ENCODE measurements at places on chromosomes 7 and 10.

DNA sequence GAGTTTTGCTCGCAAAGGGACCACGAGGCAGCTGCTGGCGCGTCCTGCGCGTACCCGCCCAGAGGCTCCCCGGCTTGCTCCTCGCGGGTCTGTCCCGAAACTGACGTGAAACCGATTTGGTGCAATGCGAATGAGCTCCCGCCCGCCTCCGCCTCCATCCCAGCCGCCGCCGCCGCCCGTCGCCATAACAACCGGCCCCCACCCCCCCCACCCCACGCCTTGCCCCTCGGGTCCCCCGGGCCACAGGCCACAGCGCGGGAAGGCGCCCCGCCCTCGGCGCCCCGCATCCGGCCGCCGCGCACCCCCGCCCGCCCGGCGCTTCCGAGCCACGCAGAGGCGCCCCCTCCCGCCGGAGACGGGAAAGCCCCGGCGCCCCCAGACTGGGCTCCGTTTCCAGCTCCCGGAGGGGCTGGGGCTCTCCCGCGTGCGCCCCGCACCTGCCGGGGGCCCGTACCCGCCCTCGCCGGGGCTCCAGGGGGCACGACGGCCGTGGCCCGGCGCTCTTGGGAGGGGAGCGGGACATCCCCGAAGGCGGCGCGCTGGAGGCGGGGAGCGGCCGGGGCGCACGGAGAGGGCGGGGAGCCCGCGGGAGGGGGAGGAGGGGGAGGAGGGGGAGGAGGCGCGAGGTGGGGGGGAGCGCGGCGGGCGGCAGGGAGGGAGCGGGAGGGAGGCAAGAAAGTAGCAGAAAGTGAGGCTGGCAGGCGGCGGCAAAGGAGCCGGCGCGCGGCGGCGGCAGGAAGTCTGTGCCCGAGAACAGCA, at the start of gene CAMK1D:
CAMK1D (plus strand) TSS at position 678 of the 759 bp plus-strand sequence.
- peak; percentile 86 for DNase-seq

- no peak for DNase-seq
Measured at GRCh38 chr10:101595591-101596433, 7.7 kb downstream of the DPCD start.

DNA sequence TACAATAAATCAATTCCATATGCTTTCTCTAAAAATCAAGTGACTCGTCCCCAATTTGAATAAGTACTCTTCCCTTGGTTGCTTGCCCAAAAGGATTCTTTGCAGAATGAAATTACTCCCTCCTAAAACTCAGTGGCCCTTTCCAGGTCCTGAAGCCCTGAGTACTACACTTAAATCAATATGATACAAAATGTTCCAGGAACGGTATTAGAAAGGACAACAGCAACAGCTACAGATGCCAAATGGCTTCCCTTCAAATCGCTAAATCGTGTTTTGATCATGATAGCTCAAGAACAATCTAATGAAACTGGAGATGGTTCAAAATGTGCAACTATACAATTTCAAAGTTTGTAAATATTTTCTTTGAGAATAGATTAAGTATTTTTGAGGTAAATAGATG, 59.4 kb downstream of the TPK1 start:
- DNase-seq = no peak

DNA sequence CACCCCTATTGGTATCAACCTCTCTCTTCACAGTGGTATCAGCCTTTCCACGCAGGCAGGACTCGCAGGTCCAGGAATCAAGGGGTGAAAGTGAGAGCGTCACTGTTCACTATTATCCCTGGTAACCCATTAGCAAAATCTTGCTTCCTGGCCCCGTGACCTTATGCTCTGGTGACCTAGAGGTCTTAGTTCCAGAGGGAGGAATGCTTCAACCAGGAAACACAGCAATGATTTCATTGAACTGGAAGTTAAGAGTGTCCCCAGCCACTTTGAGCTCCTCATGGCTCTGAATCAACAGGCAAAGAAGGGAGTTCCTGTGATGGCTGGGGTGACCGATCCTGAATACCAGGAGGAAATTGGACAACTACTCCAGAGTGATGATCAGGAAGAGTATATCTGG, 90.6 kb downstream of the CUL2 start:
- DNase-seq = no peak

DNA sequence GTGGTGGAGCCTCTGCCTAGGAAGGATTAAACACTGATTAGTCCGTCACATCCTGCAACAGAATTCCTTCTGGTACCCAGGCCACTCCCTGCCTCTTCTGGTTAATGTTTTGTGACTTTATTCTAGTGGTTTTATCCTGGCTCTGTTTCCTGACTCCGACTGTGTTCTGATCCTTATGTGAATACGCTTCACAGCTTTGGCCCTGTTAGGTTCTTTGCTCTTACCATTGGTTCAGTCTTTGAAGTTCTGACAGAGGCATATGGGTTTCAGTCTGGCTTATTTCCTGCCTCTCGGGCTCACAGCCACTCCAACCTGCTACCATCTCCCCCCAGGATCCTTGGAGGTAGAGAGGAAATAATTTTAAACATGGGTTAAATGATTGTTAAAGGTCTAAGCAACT, 23.2 kb upstream of the FGL2 start:
- no peak for DNase-seq

- no peak for DNase-seq
Measured at GRCh38 chr7:101667920-101668319, 38.8 kb upstream of the MYL10 start.

DNA sequence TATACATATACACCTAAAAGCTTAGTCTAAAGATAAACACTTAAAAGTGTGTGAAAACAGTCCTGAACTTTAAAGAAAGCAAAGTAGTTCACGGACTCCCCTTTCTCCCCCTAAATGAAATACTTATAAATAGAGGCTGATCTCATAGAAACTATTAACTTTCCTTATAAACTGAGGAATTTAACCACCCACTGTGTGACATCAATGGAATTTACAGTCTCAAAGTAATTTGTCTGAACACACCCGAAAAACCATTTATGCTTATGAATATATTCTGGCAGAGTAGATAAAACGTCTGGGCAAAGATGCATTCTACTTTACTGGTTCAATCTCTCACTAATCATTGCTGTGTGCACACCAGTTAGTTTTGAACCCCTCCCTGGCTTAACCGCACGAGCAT, 181.8 kb upstream of the DGKB start:
- DNase-seq = no peak

GRCh38 chr7:4040109-4040928, 641.8 kb upstream of the FOXK1 start:
- DNase-seq = no peak

GRCh38 chr7:105222953-105223352, 165.8 kb downstream of the SRPK2 start:
- no peak for DNase-seq

- DNase-seq = no peak
Measured at GRCh38 chr7:141335164-141335563, 216.0 kb upstream of the AGK start.

DNA sequence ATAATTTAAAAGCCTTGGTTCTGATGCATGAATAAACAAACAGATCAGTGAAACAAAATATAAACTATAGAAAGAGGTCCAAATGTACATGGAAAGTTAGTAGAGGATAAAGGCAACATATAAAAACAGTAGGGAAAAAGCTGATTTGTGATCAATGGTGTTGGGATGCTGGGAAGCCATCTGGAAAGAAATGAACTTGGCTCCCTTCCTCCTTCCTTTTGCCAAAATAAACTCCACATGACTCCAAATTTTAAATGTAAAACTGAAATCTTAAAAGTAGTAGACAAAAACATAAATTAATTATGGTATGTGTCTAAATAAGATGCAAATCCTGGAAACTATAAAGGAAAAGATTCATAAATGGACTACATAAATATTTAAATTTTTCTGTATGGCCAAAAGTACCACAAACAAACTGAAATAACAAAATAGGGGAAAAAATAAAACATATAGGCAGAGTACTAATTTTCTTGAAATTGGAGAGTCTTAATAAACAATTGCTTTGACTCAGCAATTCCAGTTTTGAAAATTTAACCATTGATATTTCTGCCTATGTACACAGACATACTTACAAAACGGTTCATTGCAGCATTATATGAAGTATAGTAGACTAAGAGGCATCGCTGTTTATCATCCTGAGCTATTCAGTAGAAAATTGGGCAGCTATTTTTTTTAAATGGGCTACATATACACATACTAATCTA, 77.0 kb upstream of the TRIM24 start:
- no peak for DNase-seq

- no peak for DNase-seq
Measured at GRCh38 chr7:27169658-27170425, 4.3 kb downstream of the HOXA10 start.

DNA sequence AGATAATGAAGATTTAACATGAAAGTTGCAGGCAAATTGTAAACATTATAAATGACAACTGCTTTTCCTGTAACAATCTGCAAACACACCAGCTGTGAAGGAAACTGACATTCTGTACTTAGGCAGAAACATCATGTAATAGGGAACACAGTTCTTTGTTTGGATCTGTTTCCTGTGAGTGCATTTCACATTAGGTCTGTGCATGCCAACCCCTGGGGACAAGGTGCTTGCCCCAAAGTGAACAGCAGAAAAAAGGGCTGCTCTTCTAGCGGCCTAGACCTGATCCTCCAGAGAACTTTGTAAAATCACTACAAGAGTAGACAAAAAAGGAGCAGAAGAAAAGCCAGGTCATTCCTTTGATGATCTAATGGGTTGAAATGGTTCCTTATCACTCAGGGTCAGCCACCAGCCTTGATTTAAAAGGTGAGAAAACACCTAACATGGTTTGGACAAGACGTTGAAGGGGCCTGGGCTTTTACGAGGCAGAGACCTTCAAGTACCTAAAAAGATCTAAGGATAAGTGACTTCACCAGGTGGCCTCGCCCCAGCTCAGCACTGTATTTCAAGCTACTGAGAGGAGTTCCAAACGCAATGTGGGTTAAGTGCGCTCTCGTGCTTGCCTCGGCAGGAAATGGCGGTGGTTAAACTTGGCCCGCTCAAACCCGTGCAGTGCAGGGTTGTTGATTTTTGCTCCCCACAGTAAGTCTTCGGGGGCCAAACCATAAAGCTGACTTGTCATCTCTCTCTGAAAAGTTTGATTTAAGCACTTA, 249.7 kb downstream of the CREB5 start:
- DNase-seq = peak; percentile 13

DNA sequence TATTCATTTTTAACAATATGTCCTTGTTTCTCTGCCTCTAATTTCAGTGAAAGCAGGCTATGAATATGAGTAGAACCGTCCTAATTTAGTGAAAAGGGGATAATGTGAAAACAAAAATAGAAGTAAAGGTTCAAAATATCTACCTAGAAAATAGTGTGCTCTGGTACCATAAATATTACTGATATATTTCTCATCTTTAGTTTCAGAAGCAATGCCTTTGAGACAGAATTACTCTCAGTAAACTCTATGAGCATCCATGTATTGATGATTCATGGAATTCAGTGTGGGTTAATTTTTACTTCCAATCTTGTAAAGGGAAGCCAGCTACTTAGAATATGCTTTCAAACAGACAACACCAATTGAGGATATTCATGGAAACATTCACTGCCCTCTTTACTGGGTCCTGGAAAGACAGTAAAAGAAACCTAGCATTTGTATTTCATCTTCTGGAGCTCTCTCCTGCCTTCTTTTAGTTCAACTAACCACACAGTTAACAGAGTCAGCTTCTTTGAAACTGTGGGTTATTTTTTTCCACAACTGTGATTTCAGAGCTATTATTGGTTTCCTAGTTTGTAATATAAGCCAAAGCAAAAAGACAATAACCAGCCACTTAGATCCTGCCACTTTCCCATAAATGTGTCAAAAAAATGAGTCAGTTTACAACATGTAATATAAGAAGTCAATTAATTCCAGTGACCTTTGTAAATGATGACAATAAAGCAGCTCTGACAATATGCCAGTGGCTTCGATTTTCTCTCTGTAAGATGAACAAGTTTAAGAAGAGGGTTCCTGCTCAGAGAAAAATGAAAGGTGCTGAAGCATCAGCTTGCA, 1.7 kb downstream of the LRRN3 start:
- no peak for DNase-seq

DNA sequence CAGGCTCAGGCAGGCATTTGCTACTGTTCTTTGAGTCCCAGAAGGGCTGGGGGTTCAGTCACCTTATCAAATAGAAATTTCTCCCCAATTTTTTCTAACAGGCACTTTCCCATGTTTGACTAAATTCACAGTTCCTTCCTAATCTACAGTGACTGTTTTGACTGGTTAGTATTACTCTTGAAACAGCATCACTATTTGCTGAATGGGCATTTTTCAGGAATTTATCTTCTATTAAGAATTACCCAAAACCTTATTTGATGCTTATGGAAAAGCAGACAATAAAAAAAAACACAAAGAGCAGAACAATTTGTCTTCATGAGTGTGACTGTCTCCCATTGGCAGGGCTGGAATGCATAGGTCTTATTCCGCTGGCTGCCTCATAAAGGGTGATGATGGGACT, 269.0 kb downstream of the DOCK4 start:
- no peak for DNase-seq

GRCh38 chr10:119421891-119422681, 120.4 kb downstream of the RGS10 start:
- no peak for DNase-seq

DNA sequence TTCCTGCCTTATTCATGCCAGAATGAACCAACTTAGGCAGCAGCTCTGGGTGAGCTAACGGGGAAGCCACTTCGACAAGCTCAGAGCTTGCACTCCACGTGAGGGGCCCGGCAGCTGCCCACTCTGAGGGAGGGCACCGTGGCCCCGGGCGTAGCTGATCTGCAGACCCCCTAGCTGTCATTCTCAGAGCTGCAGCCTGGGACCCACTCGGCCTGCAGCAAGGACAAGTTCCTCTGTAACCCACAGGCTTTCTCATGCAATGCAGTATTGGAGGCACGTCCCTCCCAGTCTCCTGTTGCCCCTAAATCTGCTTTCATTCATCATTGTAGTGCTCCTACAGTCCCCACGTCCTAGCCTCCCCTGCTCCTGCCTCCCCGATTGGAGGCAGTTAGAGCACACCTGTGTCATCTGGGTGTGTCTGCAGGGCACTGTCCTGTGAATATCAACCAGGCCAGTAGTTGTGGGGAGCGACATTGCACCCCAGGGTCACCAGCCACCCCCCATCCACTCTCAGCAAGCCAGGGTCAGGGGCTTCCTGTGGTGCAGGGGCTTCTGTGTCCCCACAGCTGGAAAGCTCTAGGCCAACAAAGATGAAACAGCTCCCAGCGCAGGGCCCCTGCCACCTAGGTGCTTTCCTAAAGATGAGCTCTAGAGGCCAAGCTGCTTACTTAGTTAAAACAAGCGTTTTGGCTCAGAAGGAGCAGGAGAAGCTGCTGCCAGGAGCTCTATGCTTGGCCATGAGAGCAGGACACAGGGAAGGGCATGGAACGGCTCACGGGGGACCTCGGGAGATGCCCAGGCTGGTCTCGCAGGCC, 333.6 kb downstream of the ADARB2 start:
- DNase-seq = no peak
